ENCODE measurements at places on chromosomes 12 and 14.

DNA sequence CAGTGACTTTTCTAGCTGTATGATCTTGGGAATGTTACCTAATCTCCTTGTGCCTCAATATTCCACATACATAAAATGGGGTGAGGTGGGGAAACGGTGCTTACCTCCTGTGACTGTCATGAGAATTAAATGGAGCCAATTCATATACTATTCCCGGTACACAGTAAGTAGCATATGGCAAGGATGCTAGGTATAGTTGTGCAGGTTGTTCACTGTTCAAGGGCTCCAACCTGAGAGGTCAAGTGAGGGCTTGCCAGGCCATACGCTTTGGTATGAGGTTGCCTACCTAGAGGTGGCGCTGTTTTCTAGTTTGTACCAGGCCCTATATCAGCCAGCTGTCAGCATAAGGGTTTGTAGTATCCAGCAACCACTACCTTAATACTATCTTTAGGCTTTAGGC, 3.6 kb upstream of the BATF start:
- DNase-seq, result peak; percentile 47

- DNase-seq, result no peak
These were observed 198.0 kb downstream of the CACNA1C start for GRCh38 chr12:2250797-2251196.

GRCh38 chr14:23831596-23831995, 122.0 kb upstream of the DHRS4 start:
- DNase-seq, result peak; percentile 62

GRCh38 chr12:67826946-67827720, 162.1 kb upstream of the IFNG-AS1 start:
- DNase-seq, result no peak

DNA sequence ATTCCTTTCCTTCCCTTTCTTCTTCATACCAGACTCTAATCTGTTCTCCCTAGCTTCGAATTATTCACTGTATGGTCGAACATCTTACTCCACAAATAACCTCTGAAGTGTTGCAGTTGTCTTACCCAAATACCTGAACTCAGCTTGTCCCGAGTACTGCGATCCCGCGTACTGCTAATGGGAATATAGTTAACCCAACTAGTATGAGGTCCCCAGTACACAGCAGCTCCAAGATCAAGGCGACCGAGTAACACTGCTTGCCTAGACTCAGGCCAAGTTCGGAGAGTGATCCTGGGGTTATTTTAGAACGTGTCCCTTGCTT, 462 bp upstream of the ETNK1 start:
- no peak for DNase-seq

GRCh38 chr14:99821519-99822508, 28.6 kb downstream of the EML1 start:
- no peak for DNase-seq

DNA sequence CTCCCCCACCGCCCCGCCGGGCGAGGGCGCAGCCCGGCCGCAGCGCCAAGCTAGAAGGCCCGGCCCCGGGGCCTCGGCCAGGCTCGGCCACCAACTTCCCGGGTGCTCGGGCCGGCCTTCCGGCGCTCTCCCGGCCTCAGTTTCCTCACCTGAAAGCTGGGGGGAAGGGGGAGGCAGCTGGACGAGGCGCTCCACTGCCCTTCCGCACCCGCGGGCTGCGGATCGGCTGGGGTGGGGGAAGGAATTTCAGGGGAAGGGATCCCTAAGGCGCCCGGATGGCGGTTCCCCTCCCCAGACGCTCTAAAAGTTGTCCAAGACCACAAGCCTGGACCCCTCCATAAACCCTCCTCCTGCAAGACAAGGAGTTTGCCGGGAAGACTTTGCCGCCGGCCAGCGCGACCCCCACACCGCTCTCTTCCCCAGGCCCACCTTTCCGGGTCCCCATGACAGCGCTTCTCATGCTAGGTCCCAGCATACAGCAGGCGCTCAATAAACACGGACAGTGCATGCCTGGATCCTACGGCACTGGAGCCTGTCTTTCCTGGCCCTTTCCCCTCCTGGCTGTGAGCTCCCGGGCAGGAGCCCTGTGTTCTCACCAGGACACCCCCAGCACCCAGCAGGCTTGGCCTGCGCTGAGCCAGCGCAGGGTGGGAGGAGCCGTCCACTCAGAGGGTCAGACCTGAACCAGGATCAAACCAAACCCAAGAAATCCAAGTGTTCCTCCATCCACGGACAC, 18.1 kb downstream of the BEGAIN start:
- no peak for DNase-seq

GRCh38 chr12:88546853-88547252, 33.4 kb downstream of the KITLG start:
- DNase-seq, result no peak

GRCh38 chr14:68975667-68976066, 3.4 kb downstream of the ACTN1 start:
- no peak for DNase-seq

- DNase-seq, result no peak
These were observed 173.1 kb upstream of the RTL1 start for GRCh38 chr14:101076451-101077198.

GRCh38 chr14:72026536-72026935, 94.3 kb downstream of the RGS6 start:
- no peak for DNase-seq

GRCh38 chr12:131694116-131694838, 16.6 kb upstream of the SFSWAP start:
- DNase-seq, result no peak

- no peak for DNase-seq
These were observed 13.2 kb upstream of the OR11G2 start for GRCh38 chr14:20177433-20177974.

- no peak for DNase-seq
These were observed 149.0 kb upstream of the IGF1 start for GRCh38 chr12:102629262-102629888.

All from suppressor macrophage (primary cell).